ENCODE measurements at places on chromosomes 2 and 18.

DNA sequence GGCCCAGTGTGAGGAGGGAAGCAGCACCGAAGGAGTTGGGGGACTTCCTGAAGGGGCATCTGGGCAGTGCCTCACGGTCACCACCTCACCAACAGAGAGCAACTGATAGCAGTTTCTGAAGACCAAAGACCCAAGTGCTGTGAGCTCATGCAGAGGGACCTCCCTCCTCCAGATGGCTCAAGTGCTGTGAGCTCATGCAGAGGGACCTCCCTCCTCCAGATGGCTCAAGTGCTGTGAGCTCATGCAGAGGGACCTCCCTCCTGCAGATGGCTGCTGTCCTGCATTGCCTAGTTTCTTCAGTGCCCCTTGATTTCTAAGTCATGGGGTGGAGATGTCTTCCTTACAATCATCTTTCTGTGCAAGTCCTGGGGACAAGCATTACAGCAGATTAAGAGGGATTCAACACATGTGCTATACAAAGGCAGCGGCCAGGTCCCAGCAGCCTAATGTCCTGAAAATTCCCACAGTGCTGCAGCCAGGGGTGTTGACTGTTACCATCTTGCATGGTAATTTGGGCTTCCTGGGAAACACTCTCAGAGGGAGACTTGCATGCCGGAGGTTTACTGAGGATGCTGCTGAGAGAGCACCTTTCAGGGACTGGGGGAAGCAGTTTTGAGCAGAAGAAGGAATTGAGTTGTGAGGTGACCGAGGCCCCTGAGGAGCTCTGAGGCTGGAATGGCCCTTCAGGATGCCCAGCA is 409.3 kb downstream of the GALR1 start:
- DNase-seq = no peak

DNA sequence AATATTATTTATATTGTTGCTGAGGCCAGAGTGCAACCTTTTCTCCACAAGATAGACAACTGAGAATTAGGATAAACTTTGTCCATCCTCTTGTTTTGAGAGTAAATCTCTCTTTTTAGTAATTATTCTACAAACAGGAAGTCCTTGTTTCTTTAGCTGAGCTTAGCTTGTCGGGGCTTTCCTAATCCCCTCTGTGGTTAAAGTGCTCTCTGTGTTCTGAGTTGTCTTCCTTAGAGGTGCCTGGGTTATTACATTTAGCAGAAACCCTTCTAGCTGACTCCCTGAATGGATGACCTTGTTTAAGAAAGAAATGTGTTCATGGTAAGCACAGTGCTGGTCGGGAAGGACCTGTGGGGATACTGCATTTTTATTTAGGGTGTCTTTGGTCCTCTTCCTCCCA is 12.7 kb downstream of the USP39 start:
- DNase-seq = no peak

DNA sequence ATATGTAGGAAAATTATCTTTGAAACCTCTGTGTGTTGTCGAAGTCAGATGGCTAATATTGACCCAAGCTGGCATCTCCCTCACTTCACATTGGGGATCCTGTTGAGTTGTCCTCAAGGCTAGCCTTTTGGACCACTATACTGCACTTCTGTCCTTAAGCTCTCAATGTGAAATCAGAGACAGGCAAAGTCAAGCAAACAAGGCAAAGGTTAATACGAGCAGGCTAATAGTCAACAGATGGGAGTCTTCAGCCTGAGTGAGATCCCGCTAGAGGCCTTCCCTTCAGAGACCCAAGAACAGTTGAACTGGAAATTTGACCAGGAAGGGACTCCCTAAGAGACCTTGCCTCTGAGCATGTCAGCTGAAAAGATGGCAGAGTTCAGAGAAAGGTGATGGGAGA is 475.4 kb downstream of the PARD3B start:
- no peak for DNase-seq

GRCh38 chr2:240436683-240437550 is 1.5 kb downstream of the GPC1 start:
- no peak for DNase-seq

- no peak for DNase-seq
Measured at GRCh38 chr2:42572297-42573081, 4.1 kb downstream of the MTA3 start.

GRCh38 chr2:240216167-240216566 is 75.7 kb upstream of the OTOS start:
- no peak for DNase-seq

GRCh38 chr2:173359231-173359630 is 4.6 kb downstream of the CDCA7 start:
- peak; percentile 64 for DNase-seq
